M059J (cell line): ENCODE measurements at places on chromosomes 6 and 20. TPM values are rescaled to one million over a fixed set of nuclear protein-coding genes. Genes with fewer than 3 reads are reported as not detected.

GRCh38 chr6:107866606-107867301 is 42.6 kb upstream of the SCML4 start:
- peak; percentile 56 for DNase-seq

GRCh38 chr20:60955706-60956105 is 296.4 kb upstream of the CDH4 start:
- no peak for DNase-seq

GRCh38 chr20:25000268-25000801 is 7.8 kb upstream of the APMAP start:
- peak; percentile 92 for DNase-seq

DNA sequence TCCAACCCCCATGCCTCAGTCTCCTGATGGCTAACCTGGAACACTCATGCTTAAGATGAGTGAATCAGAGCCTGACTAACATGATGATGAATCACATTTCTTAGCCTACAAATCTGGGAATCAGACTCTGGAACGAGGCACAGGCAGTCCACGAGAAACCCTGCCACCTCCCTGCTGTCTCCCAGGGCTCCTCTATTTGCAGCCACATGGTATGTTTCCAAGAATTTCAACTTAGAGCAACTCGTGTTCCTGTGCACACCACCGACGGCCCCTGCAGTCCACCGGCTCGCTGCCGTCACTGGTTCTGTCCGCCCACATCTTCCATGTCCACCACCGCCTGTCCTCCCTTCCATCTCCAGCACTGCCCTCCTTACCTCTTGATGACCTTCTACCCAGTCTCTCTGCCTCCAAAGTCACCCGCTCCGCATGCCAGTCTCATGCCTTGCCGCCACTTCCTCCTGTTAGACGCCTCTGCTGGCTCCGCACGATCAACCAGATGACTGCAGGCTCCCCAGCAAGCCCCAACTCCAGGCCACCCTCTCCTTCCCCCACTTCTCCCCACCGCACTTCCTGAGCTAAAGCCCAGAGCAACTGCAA is 87.6 kb downstream of the AGPAT4 start:
- peak; percentile 96 for DNase-seq

PSORS1C2 gene
- not detected in 2 replicates for total RNA-seq
